ENCODE measurements at places on chromosomes 2 and 18. TPM values are rescaled to one million over a fixed set of nuclear protein-coding genes. Genes with fewer than 3 reads are reported as not detected.

GRCh38 chr2:161358838-161359237 lies 50.6 kb downstream of the PSMD14 start:
- no peaks in the 10 kb centered on the region for H3K36me3 ChIP-seq
- DNase-seq: no peak
- H3K4me1 ChIP-seq: no peaks in the 10 kb centered on the region
- no peak overlapping the region for H3K27ac ChIP-seq
- H3K27me3 ChIP-seq: no peaks in the 10 kb centered on the region

DNA sequence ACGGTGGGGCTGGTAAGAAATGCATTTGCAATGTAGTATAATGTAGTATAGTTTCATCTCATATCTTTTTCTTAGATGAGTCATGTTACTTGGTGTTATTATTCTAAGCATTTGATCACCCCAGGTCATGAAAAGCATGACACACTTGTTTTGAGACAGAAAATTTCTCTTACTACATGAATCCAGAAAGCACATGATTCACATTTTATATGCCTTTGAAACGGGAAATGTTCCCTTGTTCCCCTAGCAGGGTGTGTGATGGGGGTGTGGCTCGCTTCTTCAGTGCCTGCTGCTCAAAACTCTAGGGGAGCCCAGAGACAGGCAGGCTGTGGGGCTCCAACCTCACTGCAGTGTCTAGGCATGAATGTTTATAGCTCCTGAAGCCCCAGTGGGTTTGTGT lies 116.0 kb upstream of the RAB27B start:
- DNase-seq: no peak
- H3K36me3 ChIP-seq: no peaks in the 10 kb centered on the region
- peaks cover 6% of the 10 kb centered on the region for H3K4me1 ChIP-seq
- no peak overlapping the region for H3K27ac ChIP-seq

DNA sequence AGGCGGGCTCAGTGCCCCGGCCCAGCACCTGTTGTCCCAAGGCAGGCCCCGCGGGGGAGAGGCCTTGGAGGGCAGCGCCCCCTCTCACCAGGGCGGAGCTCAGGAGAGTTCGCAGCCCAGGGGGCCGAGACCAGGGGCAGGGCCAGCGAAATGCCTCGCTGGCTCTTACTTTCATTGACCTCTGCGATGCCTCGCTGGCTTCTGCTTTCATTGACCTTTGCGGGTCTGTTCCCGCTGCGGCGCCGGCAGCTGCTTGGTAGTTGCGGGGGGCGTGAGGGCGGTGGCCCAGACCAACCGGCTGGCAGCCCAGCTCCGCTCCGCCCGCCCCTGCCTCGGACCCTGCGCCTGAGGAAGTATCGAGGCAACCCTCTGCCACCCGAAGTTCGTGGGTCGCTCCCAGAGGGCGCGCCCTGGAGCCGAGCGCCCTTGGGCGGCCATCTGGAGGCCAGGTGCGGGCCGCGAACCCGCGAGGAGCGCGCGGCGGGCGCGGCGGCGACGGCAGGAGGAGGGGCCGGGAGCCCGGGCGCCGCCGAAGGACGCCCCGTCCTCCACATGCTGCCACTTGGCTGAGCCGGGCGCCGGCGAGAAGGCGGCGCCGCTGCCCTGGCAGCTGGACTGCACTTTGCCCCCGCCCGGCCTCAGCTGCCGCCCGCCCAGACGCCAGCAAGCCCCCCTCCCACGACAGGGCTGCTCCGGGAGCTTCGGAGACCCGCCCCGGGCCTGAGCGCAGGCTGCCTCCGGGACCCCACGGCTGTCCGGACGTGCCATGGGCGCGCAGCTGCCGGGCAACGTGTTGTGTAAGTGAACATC lies 118.0 kb upstream of the MSTN start:
- H3K27ac ChIP-seq: no peak overlapping the region
- H3K36me3 ChIP-seq: no peaks in the 10 kb centered on the region
- peak; percentile 28 for DNase-seq

DNA sequence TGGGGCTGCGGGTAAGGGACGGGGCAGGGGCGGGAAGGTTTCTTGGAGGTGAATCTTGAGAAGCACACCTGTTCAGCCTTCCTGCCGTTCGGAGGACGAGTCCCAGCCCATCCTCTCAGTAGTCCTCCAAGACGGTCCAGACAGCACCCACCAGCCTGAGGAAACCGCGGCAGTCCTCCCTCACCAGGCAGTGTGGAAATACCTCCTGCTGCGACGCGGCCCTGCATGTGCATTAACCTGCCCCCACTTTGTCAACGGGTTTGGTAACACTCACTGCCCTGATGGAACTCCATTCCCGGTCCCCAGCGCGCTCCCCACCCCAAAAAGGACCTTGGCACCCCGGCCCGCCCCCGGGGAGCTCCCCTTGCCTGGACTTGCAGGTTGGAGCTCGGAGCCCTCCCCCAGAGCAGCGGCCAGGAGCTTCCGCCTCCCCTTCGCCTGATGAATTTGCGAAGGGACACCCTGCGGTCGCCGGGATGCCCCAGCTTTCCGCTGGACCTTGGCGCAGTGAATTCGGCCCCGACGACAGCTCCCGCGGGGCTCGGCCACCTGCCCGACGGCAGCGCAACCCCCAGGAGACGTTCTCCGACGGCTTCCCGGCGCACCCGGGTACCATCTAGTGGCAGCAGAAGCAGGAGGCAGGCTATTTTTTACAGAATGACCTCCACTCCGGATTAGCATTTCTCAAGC lies 31.5 kb downstream of the ACVR1C start:
- H3K27me3 ChIP-seq: no peaks in the 10 kb centered on the region
- H3K4me3 ChIP-seq: no peak overlapping the region
- H3K4me1 ChIP-seq: no peaks in the 10 kb centered on the region
- DNase-seq: peak; percentile 60
- no peaks in the 10 kb centered on the region for H3K36me3 ChIP-seq
- H3K27ac ChIP-seq: no peak overlapping the region

DNA sequence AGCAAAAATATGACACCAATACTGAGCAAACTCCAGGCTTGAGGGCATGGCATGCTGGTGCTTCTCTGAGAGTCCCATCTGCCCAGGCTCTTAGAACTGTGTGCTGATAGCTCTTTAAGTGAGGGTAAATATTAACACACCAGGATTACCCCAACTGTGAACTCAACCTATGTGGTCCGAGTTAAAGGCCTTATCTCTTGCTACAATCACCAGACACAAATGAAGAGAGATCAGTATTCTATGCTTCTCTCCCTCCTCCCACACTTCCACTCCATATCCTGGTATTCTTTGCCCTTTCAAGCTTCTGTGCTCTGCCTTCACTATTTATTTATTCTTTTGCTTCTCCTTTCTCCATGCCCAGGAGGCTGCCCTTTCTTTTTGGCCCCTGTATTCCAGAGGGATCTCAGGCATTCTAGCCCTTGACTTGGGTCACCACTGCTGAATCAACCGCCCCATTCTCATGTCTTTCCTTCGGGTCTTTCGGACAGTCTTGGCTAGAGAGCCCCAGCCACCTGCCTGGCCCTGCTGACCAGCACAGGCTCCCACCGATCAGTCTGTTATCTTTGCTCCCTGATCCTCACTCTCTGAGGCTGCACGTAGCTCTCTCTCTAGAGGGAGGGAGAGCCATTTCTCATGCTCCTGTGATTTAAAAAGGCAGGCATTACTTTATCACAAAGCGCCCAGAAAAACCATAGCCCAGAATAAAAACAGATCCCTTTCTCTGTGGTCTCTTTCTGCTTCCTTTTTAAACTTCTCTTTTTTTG lies 17.2 kb upstream of the HK2 start:
- no peaks in the 10 kb centered on the region for H3K27me3 ChIP-seq
- no peak overlapping the region for H3K27ac ChIP-seq
- H3K4me1 ChIP-seq: no peaks in the 10 kb centered on the region
- H3K4me3 ChIP-seq: no peak overlapping the region
- no peak for DNase-seq

GNAL gene
- 0.62 TPM for total RNA-seq

DNA sequence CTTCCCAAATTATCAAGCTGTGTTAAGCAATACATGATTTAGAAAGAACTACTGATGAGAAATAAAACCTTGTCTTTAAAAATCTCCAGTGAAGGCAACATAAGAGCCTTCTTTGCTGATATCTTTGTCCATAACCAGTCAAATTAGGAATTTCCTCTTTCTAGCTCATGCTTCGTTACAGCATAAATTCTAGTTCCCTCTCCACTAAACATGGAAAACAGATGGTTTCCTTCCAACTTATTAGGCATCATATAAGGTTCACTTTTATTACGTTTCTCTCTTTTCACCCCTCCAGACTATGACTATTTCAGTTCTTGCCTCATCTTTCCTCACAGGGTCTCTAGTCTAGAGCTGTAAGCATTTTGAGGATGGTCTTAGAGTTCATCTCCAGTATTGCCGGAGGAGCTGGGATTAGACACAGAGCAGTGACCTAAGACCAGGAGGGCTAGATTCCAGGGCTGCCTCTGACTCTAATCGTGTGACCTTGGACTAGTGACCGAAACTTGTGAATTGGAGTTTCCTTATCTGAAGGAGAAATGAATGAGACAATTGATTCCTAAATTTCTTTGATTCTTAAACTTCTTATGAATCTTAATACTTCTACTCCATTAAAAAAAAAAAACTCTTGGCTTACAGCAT lies 195.5 kb upstream of the APCDD1 start:
- no peak for DNase-seq
- no peaks in the 10 kb centered on the region for H3K27me3 ChIP-seq
- H3K4me3 ChIP-seq: no peak overlapping the region
- no peaks in the 10 kb centered on the region for H3K4me1 ChIP-seq
- no peaks in the 10 kb centered on the region for H3K36me3 ChIP-seq
- H3K27ac ChIP-seq: no peak overlapping the region

GRCh38 chr2:18232731-18233438 lies 327.6 kb downstream of the RDH14 start:
- no peak overlapping the region for H3K27ac ChIP-seq
- H3K4me3 ChIP-seq: no peak overlapping the region
- no peaks in the 10 kb centered on the region for H3K4me1 ChIP-seq
